Stimulated activated CD4-positive, alpha-beta T cell treated with anti-CD3 and anti-CD28 coated beads, Interleukin-2, amount 100 ng/mL, for 48 hours (primary cell): ENCODE measurements at places on chromosomes 11 and 22.

GRCh38 chr11:15349413-15349812 is 234.7 kb downstream of the INSC start:
- DNase-seq = no peak

DNA sequence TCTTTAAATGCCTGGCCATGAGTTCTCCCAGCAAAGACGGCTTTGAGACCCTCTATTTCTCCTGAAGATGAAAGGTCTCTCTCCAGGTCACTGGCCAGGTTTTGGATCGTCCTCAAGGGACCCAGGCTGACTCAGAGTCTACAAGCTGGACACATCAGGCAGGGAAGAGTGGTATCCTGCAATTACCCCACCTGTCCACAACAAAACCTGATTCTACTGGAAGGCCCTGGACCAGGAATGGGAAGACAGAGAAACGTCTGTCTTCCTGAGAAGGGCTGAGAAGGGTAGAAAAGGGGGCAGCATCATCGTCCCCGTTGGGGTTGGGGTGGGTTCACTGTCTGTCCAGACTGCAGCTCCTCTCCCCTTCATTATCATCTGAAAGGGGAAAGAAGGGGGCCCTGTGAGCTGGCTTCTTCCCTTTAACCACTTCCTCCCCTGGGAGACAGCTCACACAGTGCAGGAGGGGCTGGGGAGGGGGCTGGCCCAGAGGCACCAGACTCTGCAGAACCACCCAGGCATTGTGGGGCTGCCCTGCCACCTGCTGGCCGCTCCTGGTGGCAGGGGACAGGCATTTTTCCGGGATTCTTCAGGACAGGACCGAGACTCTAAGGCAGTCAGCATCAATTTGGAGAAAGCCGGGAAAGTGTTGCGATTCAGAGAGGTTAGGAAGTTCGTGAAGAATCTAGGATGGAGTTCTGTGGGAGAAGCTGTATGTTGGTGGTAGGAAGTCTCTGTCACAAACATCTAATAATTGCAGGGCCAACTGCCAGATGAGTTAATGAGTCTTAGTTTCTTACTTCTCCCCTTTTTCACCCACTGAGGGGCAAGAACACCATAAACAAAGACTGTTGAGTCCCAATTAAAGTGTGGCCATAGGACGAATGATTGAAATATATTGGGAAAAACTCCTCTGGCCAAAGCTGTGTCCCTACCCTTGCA is 57.6 kb downstream of the SYN3 start:
- DNase-seq = peak; percentile 29

GRCh38 chr22:36156515-36157419 is 3.8 kb downstream of the APOL3 start:
- peak; percentile 71 for DNase-seq

- no peak for DNase-seq
Observed at GRCh38 chr11:952406-953385, 27.0 kb downstream of the AP2A2 start.

DNA sequence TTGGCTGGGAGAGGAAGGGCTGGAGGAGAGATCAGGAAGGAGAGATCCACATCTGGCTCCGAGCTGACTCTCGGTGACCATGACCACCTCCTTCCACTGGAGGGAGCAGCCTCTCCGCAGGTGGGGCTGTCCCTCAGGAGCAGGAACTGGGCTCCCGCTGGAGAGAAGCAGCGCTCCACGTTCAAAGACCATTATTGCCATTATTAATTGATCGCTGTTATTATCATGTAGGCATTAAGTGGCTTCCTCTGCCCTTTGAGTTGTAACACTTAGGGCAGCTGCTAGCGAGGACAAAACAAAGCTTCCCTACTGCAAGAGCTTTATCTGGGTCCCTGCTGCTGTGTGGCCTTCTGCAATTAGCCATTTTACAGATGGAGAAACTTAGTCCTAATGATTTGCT is 251.9 kb downstream of the ST3GAL4 start:
- DNase-seq = no peak

- DNase-seq = no peak
Observed at GRCh38 chr11:134052988-134053945, 15.6 kb upstream of the JAM3 start.

DNA sequence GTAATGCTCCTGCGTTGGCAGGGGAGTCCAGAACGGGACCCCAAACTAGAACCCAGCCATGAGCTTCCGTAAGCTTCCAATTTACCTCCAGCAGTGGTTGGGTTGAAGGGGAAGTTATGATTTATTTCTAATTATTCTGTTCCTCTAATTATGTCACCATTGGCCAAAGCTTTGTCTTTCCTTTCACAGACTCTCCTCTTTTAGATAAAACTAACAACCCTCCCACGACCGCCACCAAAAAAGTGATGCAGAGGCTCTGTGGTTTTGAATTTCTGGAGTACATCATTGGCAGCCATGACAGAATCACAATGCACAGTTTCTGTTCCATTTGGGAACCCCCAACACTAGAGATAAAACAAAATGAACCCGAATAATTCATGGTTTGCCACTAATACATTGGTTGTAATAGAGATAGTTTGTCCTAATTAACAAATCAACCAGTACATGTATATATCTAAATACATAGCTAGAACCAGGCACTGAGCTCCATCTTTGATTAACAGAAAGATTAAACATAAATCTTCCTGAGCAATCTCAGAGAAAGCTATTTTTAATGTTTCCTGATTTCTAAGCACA is 64.3 kb downstream of the ETS1 start:
- peak; percentile 60 for DNase-seq

DNA sequence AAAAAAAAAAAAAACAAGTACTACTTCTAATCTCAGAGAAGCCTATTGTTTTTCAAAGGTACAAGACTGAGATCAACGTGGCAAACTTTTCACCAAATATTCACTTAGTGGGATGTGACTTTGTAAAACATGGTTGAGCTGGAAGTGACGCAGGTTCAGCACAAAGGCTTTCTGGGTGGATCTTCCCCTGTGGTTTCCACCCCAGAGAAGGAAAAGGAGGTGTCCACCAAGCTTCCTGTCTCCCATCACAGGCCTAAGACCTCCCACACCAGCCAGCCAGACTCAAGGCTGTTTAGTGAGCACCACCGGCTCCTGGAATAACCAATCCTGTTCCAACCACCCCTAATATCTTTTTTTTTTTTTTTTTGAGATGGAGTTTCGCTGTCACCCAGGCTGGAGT is 5.7 kb downstream of the TMEM184B start:
- DNase-seq = no peak

DNA sequence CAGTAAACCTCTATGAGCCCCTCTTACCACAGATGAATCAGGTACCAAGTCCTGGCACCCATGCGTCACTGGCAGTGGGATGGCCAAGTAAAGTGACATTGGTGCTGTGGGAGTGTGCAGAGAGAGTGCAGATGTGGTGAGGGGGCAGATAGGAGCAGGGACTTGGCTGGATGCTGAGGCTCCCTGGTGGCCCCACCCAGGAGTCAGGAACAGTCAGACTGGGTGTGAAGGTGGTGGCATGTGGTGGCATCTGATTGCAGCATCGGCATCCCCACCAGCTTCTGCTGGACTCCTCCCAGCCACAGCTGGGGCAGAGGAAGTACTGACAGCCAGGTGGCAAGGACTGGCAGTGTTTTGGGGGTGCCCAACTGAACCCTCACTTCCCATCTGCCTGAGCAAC is 11.4 kb downstream of the DGAT2 start:
- no peak for DNase-seq

DNA sequence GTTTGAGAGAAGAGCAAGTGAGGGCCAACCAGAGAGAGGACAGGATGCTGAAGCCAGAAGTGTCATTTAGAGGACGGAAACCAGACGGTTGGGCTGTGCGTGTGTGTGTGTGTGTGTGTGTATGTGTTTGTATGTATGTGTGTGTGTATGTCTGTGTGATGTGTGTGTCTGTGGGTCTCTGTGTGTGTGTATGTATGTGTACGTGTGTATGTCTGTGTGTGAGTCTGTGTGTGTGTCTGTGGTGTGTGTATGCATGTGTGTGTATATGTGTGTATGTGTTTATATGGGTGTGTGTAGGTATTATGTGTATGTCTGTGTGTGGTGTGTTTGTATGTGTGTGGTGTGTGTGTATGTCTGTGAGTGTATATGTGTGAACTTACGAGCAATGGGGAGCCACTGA is 77.7 kb upstream of the EIF3D start:
- no peak for DNase-seq

DNA sequence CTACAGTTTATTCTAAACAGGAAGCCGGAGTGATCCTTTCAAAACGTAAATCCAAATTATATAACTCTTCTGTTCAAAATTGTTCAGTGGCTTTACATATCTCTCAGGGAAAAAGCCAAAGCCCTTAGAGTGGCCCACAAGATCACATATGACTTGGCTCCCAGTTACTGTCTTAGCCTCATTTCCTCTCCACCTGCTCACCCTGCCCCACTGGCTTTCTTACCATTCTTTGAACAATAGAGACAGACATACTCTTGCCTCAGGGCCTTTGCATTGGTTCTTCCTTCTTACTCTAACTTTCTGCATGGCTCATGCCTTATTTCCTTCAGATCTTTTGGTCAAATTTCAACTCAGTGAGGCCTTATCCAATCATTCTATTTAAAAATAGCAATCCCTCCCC is 52.1 kb downstream of the STIM1 start:
- DNase-seq = no peak

GRCh38 chr11:1297576-1298473 is 11.6 kb downstream of the TOLLIP start:
- no peak for DNase-seq

GRCh38 chr22:24996420-24996952 is 44.0 kb downstream of the KIAA1671 start:
- DNase-seq = no peak

GRCh38 chr11:10042699-10043098 is 251.3 kb downstream of the SBF2 start:
- no peak for DNase-seq
